ENCODE measurements at places on chromosomes 5 and 9.

GRCh38 chr5:72237879-72238278, 82.2 kb downstream of the MRPS27 start:
- DNase-seq = no peak

DNA sequence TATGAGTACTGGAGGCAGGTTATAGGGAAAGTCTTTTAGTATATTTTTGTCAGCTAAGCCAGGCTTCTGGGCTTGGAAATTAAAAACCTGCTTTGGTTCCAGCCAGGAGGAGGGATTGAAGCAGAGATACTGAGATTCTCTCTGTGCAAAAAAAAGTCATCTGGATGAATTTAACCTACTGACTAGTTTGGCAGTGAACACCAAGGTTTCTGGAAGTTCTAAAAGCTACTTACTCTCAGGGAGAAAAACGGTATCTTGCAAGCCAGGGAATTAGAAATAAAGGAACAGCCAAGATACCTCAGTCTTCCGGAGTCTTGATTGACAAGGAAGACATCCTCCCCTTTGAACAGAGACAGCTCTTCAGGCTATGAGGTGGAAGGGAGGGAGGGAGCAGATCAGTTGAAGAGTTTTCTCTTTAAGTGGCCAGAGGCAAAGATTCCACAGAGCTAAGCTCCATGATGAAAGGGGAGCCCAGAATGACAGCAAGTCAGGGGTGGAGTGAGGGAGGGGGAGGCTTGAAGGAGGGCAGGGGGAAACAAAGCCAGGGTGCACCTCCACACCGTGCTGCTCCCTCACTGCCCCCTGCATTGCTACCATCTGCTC, 8.3 kb upstream of the ZBTB34 start:
- DNase-seq = no peak

GRCh38 chr9:34334337-34334824, 5.0 kb downstream of the NUDT2 start:
- DNase-seq = no peak

DNA sequence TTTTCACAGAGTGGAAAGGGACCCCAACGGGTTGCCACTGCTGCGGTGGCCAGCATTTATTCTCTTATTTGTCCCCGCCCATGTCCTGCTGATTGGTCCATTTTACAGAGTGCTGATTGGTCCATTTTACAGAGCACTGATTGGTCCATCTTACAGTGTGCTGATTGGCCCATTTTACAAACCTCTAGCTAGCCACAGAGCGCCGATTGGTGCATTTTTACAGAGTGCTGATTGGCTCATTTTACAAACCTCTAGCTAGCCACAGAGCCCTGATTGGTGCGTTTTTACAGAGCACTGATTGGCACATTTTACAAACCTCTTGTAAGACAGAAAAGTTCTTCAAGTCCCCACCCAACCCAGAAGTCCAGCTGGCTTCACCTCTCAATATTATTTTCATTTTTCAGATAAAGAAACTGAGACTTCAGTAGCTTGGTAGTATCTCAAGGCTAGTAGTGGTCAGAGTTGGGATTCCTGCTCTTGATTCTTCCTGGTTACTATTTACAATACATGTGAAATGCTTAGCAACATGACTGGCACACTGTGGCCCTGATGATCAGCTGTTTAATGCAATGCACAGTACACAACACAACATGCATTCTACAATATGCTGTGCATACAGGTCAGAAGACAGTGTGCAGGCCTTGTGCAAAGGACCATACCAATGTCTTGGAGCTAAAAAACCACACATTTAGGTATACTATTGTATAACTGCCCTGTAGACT, 63.6 kb upstream of the BOD1 start:
- DNase-seq = no peak

GRCh38 chr9:81052846-81053245, 636.5 kb downstream of the TLE1 start:
- DNase-seq = no peak

DNA sequence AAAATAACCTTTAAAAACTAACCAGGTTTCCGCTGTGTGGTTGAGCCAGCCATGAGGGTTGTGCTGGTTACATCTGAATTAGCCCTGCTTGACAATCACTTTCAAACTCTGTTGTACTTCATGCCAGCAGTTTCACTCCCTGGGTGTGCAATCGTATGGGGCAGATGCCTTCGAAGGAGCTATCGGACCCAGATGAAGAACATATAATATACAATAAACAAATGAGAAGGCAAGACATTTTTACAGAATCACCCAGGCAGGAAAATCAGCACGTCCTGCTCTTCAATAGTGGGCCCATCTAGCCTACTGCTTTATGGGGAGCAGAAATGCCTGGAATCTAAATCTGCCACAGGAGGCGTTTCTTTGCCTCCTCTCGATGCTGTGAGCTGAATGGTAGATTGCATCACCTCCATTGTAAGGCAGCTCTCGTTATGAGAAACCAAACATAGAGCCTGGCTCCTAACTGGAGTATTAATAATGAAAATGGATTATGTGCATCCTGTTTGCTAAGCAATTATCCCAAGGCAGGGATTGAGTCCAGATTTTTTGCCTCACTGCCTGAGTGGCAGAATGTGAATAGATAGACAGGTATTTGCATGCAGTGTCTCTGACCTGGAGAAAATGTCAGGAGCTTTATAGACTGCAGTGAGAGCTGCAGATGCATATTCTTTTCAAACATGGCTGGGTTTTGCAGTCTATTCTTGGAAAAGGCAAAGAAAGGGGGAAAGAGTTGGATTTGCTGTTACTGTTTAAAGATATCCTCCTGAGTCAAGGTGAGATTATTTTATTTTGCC, 143.3 kb upstream of the SMARCA2 start:
- DNase-seq = no peak

- DNase-seq = no peak
Observed at GRCh38 chr5:58294598-58295305, 165.1 kb downstream of the PLK2 start.

DNA sequence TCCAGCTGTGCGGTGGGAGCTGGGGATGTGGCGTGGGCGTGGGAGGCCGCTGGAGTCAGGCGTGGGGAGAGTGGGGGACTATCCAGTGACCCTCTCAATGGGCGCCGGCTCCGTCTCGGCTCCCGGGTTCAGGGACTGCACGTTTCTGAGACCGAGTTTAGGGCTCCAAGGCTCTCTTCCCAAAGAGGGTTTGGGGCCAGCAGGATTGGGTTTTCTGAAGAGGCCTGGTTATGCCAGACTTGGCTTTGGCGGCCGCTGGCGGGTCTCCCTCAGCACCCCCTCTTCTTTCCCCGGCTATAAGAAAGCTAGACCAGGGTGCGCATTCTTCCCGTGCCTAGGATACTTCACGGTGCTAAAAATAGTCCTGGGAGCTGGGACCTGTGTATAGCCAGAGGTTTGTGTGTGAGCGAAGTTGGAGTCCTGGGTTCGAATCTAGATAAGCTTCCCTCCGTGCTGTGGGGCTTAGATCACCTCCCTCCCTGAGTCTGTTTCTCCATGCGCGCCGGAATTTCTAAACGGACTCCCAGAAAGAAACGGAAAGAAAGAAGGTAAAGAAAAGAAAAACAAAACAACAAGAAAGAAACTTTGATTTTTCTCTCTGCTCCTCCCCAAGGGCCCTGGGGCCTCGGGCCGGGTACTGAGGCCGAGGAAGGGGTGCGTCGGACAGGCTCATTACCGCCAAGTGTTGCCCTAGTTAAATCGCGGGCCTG, 5.0 kb downstream of the HAND1 start:
- no peak for DNase-seq

- no peak for DNase-seq
Observed at GRCh38 chr5:35683466-35683865, 65.8 kb downstream of the SPEF2 start.

DNA sequence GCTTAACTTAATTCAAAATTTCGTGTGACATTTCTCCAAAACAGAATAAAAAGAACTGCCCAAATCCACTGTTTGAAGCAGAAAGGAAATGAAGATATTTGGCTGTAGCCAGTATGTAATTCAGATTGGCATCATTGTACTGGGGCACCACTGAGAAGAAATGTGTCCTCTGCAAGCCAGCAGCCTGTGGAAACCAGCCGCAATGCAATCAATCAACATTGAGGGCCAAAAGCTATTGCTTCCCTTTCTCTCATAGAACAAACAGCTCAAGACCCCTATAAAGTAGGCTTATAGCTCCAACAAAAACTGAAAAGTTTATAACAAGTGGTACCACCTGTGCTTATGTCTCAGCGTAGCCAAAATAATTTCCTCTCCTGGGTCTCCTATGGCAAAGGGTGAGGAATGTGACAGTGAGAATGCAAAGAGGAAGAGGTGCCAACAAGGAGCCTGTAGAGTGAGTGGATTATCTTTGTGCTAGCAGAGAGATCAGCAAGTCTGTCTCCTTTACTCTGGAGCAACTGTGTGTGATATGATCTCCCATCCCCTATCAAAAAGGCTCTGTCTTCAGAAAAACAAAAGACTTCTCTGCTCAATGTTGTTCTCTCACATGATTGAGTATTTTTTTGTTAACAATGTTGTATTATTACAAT, 1072.3 kb upstream of the DMAC1 start:
- no peak for DNase-seq

GRCh38 chr5:167968837-167969236, 322.6 kb upstream of the WWC1 start:
- no peak for DNase-seq

- DNase-seq = no peak
Observed at GRCh38 chr9:105342147-105342505, 97.7 kb downstream of the SLC44A1 start.

- no peak for DNase-seq
Observed at GRCh38 chr9:134396825-134397224, 70.6 kb downstream of the RXRA start.

DNA sequence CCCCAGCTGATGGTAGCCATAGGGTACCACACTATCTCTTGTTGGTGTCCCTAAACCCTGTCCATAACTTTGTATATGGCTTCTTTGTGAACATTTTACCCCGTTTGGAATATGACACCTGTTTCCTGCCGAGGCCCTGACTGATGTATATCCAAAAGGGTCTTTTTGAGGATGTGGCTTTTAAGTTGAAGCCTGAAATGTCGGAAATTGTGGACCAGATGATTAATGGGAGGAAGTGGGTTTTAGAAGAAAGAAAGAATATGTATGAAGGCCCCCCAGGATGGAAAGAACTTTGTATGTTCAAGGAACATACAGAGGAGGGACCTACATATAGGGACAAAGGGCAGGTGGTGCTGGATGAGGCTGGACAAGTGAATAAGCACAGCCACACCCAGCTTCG, 16.7 kb upstream of the TNFSF8 start:
- DNase-seq = no peak

DNA sequence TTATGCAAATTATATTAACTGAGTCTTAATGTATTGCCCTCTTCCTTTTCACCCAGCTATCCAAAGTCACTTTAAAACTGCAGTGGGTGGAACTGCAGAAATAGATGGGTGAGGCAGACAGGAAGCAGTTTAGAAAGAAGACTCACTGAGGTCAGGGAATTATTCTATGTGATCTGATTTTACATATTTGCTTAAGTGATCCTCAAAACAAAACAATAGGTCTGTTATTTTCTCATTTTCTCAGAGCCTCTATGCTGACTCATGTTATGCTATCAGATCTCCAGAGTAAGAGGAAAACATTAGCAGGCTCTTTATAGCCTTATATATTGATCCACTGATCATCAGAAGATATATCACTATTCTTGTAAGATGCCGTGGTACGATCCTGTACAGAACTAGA, 63.5 kb downstream of the MRPS27 start:
- no peak for DNase-seq

- no peak for DNase-seq
Observed at GRCh38 chr5:172687940-172688339, 46.9 kb downstream of the NEURL1B start.

GRCh38 chr5:42759456-42759855, 2.8 kb downstream of the CCDC152 start:
- DNase-seq = no peak

GRCh38 chr9:119951591-119951990, 582.4 kb upstream of the BRINP1 start:
- no peak for DNase-seq

- no peak for DNase-seq
Observed at GRCh38 chr9:134655586-134656333, 14.2 kb downstream of the COL5A1 start.

DNA sequence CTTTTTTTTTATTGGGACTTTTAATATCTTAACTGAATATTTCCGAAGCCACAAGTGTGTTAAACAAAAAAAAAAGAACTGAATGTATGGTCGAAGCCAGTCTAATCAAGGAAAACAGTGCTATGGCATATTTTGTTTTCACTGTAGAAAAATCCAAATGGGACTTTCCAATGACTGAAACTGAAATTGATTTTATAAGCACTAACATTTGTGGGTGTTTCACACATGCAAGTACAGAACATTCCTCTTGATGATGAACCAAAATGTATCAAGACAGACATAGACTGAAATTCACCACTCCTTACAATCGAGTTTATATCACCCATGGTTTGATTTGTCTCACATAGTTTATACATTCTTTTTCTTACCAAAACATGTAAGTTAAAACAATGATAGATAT, 1026.8 kb downstream of the CDH18 start:
- DNase-seq = no peak

- no peak for DNase-seq
Observed at GRCh38 chr5:16929347-16929746, 6.7 kb downstream of the MYO10 start.

DNA sequence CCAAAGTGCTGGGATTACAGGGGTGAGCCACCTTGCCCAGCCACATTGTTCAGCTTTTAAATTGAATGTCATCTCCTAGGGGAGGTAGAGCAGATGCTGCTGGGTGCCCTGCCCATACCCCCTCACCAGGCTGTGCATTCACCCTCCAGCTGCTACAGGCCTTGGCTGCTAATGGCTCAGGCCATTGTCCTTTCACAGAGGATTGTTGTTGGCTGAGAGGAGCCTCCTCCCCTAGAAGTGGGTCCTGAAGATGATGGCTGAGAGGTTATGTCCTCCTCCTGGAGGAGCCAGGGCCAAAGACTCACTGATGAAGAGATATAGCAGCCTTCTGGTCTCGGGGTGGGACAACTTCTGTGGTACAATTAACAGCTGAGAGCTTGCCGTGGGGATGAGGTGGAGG, 74.6 kb downstream of the PHAX start:
- DNase-seq = no peak

DNA sequence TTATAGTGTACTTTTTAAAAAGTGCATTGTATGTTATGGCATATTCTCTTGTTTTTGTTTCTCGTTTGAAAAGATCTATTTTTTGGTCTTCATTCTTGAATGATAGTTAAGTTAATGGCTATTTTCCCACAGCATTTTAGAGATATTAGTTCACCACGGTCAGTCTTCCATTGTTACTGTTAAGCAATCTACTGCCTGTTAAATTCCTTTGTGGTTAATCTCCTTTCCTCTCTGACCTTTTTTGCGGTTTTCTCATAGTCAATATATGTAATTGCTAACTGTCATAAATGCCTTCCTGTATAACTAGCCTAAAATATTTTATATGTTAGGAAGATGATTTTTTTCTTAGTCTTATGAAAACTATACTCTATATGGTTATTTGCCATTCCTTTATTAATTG, 250.8 kb upstream of the FBXL7 start:
- no peak for DNase-seq

- DNase-seq = no peak
Observed at GRCh38 chr9:99166149-99166548, 55.6 kb downstream of the ALG2 start.

GRCh38 chr5:126988021-126988569, 42.3 kb downstream of the MARCHF3 start:
- peak; percentile 59 for DNase-seq

All from stimulated activated naive CD8-positive, alpha-beta T cell treated with anti-CD3 and anti-CD28 coated beads, Interleukin-15, amount 100 ng/mL, for 72 hours (primary cell).